Neural crest cell (in vitro differentiated cells): ENCODE measurements at places on chromosomes 3 and 15.

- DNase-seq: no peak
These were observed 257.6 kb downstream of the SLC9A9 start for GRCh38 chr3:143590660-143591059.

- no peak for DNase-seq
These were observed 44.1 kb downstream of the SENP2 start for GRCh38 chr3:185630182-185630622.

DNA sequence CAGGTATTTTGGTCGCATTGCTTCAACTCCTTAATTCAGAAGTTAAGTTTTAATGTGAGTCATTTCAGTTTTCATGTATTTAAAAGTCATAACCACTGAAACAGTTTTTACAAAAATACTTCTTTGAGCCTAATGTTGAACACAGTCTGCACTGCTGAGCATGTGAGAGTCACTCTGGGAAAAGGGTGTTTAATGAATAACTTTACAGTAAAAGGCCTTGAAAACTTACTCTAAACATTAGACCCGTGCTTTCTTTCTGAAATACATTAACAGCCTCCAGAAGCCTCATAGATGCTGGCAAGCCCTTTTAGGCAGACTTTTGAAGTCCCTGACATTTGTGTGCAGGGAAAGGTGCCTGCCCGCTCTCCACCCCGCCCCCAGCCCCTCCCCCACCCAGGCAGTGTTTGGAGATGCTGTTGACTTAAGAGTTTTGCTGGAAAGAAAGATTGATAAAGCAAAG lies 68.9 kb upstream of the NR2F2 start:
- DNase-seq: no peak

DNA sequence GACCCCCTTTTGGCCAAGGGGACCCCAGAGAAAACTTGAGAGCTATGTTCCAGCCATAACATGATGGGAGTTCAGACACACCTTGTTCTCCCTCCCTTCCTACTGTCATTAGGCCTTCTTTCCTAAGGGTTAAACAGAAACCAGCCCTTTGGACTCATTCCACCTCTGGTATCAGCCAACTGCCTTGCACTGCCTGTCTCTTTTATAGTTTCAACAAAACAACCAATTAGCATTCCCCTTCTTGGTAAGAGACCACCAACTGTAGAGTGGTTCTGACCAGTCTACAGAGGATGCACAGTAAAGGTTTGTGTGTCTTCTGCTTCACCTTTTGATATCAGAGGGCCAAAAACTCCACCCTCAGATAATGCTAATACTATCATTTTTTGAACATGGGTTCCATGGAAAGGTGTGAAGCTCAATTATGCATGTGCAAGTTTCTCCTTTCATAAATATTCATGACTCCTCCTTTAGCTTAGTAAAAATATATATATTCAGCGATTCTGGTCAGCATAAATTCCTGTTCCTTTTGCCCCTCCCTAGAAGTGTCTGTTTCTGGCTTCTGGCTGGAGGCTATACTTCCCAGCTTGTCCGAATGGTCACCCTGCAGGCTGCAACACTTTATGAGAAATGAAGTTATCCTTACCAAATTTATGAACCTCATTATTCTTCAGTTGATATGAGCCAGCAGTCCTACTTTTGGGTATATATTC lies 55.9 kb downstream of the SERP1 start:
- DNase-seq: no peak
